Skin of body (tissue), 3 donors: ENCODE measurements at places on chromosomes 12 and 14. TPM values are rescaled to one million over a fixed set of nuclear protein-coding genes. Genes with fewer than 3 reads are reported as not detected.

- no peak for DNase-seq
Observed at GRCh38 chr14:99707420-99707819, 23.3 kb downstream of the CYP46A1 start.

DNA sequence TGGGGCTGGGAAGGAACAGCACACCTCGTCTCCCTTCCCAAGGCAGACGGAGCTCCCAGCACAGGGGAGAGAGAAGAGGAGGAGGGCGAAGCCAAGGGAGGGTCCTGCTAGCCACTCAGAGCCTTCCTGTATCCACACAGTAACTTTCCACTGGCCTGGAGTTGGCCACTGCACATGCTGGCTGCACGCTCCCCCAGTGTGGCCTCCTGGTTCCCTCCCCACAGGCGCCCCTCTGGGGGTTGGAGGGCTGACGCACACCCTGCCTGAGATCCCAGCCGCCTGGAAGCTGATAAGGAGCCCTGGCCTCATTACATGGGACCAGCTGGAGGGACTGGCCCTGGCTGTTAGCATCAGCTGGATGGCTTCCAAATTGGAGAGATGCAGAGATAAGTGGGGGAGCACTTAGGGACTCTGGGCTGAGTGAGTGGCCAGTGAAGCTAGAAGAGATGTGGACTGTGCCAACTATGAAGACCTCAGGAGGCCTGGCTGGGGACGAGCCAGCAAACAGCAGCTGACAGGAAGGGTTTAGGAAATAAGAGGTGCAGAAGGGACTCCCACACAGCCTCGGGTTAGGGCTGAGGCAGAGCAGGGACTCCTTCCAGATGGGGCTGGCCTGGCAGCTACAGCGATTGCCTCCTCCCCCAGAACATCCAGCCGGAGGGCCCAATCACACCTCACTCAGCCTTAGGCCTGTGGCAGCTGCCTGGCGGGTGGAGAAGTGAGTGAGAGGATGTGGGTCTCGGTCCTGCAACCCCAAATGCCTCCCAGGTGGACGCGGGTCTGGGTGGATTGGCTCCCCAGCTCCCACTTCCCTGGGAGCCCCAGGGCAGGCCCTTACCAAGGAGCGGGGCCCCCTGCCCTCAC lies 26.3 kb upstream of the BCDIN3D start:
- peak; percentile 93 for DNase-seq

The ORAI1 gene
- total RNA-seq, result 5.6 TPM

The LGR5 gene
- 13.7 TPM for total RNA-seq

DNA sequence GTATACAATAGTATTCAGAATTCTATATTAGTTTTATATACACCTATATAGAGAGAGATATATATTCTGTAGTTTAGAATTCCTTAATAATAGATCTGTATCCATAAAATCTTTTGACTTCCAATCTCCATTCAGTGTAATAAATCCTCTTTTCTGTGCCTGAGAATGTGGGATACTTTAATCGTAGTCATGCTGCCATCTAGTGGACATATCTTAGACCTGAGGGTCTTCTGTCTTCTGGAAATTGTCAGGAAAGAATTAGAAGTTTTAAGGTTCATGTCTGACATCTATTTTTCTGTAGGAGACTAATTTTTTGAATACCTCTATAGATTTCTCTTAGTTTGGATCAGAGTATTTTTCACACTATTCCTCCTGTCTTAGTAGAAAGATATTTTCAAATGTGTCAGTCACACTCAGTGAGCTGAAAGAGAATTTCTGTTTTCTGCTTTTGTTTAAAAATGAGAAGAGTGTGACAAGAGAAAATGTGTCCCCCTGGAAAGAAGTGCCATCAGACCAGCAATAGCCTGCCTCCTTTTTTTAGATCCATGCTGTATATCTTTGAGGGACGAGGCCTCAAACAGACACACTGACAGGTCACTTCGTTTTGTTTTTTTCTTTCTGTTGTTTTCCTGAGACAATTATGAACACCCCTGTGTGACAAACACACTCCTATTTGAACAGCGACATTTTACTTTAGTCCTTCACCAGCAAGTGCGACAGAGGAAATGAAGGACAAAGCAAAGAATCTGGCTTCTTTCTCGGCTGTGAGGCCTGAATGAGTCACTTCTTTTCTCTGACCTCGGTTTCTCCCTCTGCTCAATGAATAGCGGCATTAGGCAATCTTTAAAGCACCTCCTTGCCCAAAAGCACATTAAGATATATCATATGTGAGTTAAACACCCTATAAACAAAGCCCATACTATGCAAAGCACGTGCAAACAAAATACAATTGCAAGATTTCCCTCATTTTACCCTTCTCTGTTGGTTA lies 96.3 kb downstream of the GALC start:
- DNase-seq, result peak; percentile 62

GRCh38 chr12:47791874-47792273 lies 18.8 kb downstream of the SLC48A1 start:
- no peak for DNase-seq

DNA sequence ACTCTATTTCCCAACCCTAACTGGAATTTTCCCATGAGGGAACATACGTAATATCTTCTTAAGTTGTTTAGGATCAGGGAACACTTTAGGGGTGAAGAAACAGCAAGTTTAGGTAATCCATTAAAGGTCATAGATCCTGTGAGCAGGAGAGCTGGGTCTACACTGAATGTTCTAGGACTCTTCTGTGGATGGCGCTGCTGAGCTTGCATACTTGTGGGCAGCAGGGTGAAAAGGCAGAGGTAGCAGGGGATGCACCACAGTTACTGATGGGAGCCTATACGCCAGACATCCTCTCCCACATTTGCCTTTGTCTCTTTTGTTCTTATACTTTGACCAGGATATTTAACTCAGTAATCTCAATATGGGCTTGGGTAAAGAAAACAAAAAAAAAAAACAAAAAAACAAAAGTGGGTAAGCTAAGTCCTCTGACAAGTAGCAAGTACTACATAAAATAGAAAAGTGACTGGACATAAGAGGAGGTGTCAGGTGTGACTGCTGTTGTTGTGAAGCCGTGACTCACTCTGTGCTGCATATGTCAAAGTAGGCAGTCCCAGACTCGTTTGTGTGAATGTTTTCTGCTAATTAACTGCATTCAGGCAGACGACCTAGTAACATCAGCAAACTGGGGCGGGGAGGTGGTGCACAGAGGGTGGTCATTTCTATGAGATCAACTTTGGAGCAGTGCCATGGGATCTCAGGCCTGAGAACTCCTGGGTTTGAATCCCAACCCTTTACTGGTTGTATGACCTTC lies 31.6 kb downstream of the NEUROD4 start:
- DNase-seq, result no peak

DNA sequence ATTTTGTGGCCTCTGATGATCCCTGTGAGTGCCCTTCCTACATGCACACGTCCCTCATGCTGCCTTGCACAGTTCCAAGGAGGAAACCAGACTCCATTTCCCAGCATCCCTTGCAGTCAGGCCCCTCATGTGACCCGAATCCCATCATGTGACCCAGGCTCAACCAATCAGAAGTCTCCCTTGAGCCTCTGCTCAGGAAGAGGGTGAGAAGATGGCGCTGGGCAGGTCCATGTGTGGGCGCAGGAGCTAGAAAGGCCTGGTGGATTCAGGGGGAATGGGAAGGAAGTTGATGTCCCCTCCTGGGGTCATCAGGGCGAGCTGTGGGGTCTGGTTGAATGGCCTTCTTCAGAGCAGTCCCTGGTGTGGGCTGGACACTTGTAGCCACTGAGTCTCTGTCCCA lies 240.5 kb downstream of the ADGRD1 start:
- no peak for DNase-seq

- no peak for DNase-seq
Observed at GRCh38 chr12:118553856-118554504, 177.6 kb downstream of the SUDS3 start.

GRCh38 chr12:15590180-15590826 lies 198.9 kb downstream of the EPS8 start:
- peak; percentile 83 for DNase-seq

DNA sequence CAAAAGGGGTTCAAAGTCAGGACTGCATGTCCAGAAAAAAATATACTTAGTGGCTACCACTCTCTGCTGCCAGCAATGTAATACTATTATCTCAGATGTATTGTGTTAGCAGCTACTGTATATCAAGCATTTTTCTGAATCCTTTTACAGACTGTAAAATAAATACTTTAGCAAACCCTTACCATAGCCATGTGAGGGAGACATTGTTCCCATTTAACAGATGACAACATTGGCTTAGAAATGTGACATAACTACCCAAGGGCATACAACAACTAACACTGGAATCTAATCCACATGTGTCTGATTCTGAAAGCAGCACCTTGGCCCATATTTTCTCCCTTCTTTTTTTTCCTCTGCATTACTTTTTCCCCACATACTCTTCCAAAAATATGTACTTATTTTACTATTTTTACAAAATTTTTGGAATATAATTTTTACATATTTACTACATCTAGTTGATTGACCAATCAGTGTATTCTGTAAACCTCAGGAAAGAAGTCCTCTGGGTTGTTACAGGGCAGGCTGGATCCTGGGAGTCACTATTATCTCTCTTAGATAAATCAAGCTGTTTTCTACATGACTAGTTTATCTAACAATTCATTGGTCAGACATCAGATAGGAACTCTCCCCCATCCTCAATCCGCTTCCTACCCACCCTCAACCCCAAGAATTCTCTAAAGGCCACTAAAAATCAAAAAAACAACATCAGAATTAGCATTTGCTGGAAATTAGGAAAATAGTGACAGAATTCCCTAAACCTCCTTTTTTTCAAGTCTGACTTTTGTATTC lies 154.1 kb downstream of the BTG1 start:
- DNase-seq, result no peak
